ENCODE measurements at places on chromosomes 2 and 18.

- DNase-seq, result no peak
Observed at GRCh38 chr2:101956465-101957438, 35.0 kb upstream of the IL1R2 start.

DNA sequence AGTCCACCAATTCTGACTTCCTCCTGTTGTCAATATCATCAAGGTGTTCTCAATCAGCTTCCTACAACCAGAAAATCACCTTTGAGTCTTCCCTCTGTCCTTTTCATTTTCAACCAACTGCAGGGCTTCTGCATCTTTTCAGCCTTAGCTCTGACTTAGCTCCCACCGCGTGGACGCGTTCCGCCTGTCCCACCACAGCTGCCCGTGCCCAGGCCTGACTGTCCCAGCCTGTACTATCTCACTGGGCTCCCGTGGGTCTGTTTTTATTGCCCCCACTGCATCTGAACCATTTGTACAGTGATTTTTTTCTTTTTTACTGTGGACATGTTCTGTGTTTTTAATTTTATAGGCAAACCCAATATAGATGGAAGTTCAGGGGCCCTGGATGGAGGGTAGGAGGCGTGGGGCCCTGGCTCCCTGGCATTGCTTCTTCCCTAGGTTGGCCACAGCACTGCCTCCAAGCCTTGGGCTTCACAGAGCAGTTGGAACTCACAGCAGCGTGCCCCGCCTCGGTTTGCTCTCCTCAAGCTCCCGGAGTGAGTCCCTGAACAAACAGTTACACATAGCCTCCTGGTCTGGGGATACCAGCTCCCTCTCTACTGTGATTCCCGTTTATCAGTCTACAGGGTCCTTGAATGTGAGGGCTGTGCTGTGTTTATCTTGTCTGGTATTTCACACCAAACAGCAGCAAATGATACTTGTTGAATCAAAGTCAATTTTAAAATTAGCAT is 280.6 kb upstream of the PXDN start:
- no peak for DNase-seq

DNA sequence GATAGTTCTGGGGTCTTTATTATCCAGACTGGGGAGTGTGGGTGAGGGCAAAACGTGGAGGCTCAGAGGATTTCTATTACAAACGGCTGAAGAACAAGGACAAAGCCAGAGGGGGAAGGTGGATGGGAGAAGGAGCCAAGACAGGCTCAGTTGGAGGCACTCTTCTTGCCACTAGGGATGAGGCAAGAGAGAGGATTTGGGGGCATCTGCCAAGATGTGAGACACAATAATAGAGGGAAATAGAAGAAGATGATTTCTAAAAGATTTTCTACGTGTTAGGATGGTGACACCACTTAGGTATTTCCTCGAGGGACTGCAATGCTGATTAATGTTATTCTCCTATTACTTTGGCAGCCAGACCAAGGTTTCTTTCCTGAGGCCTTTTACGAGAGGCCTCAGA is 71.8 kb downstream of the APOB start:
- no peak for DNase-seq

- DNase-seq, result no peak
Observed at GRCh38 chr2:201432038-201432620, 19.1 kb downstream of the TRAK2 start.

DNA sequence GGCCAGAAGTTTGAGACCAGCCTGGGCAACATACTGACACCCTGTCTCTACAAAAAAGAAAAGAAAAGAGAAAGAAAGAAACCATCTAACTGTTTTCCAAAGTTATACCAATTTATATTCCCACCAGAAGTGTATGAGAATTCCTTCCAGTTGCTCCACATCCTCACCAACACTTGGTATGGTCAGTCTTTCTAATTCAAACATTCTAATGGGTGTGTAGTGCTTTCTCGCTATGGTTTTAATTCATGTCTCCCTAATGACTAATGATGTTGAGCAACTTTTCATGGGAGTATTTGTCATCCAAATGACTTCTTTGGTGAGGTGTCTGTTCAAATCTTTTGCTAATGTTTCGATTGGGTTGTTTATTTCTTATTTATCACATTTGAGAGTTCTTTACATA is 10.5 kb upstream of the B3GNT7 start:
- DNase-seq, result no peak

DNA sequence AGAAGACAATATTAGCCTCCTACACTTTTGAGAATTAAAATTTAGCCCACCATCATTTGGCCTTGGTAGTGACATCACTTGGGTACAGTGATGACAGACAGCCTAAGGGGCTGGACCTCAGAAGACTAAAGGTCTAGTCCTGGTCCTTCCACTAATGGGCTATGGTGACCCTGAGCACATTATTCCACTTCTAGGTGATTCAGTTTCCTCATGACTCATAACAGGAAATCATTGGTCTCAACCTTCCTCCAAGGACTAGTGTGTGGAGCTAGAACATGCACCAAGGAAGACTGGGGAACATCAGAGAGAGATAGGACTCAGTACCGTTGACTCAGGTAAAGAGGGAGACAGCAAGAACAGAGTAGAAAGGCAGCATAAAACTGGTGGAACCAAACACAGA is 64.0 kb downstream of the TFCP2L1 start:
- no peak for DNase-seq

GRCh38 chr2:160512491-160512890 is 18.9 kb upstream of the RBMS1 start:
- no peak for DNase-seq

GRCh38 chr2:8693157-8693821 is 11.4 kb downstream of the ID2 start:
- peak; percentile 51 for DNase-seq
